ENCODE measurements at places on chromosomes 1 and 21.

- DNase-seq, result no peak
Measured at GRCh38 chr1:34452451-34452850, 275.7 kb downstream of the C1orf94 start.

- no peak for DNase-seq
Measured at GRCh38 chr21:41678016-41678923, 88.6 kb downstream of the RIPK4 start.

DNA sequence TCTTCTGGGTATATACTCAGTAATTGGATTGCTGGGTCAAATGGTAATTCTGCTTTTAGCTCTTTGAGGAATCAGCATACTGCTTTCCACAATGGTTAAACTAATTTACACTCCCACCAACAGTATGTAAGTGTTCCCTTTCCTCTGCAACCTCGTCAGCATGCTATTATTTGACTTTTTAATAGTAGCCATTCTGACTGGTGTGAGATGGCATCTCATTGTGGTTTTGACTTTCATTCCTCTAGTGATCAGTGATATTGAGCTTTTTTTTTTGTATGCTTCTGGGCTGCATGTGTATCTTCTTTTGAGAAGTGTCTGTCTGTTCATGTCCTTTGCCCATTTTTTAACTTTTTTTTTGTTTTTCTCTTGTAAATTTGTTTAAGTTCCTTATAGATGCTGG is 279.4 kb downstream of the PTGER3 start:
- DNase-seq, result no peak

DNA sequence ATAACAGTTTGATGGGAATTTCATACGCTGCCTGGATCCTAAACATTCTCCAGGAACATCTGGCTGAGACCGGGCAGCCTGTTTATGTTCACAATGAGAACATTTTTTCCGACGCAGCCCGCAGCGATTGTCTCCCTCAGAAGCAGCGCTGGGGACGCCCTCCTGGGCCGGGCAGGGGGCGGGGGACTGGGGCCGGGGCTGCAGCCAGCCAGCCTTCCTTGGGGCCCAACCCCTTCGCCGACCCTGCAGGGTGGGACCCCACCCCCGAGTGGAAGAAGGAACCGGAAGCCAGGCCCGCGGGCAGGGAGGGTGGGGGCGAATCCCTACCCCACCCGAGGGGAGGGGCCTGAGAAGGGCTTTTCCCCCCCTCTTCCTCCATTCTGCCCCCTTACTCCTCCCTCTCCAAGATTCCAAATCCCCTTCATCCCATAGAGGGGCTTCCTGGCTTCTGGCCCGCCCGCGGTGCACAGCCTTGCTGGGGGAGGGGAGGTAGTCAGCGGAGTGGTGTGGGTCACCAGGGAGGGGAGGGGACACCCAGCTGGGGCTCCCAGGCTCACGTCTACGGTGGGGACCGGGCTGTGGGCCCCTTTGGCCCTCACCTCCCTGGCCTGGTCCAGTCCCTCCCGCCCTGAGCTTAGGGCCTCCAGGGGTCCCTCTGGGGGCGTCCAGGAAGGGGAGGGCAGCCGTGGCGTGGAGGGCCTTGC is 60.6 kb downstream of the WNT9A start:
- DNase-seq, result no peak

DNA sequence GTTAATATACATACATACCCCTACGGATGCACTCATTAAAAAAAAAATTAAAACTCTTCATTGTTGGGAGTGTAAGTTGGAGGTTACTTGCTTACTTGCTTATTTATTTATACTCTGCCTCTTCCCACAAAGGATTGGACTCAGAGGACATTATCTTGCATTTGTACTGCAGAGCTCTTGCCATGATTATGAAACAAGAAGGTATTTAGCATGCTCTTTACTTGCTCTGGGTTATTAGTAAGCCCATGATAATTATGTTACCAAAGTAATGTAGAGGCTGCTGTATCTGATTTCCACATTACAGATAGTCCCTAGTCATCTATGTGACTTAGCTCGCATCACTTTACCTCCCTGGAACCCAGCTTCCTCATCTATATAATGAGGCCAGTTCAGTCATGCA is 355.1 kb upstream of the PTBP2 start:
- no peak for DNase-seq

GRCh38 chr1:48069662-48070395 is 72.6 kb upstream of the TRABD2B start:
- no peak for DNase-seq

DNA sequence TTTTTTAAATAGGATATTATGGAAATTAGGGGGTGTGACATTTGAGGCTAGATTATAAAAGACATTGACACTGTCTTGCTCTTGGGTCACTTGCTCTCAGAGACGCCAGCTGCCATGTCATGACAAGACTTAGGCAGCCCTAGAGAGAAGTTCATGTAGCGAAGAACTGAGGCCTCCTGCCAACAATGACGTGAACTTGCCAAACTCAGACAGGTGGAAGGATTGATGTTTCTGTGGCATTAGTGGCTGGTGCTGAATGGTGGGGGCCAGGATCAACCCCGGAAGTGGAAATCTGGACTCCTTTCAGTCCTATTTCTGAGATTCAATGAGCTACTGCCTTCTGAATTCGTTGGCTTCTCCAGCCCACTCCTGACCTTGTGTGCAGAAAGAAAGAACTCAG is 14.7 kb downstream of the NCF2 start:
- DNase-seq, result no peak

DNA sequence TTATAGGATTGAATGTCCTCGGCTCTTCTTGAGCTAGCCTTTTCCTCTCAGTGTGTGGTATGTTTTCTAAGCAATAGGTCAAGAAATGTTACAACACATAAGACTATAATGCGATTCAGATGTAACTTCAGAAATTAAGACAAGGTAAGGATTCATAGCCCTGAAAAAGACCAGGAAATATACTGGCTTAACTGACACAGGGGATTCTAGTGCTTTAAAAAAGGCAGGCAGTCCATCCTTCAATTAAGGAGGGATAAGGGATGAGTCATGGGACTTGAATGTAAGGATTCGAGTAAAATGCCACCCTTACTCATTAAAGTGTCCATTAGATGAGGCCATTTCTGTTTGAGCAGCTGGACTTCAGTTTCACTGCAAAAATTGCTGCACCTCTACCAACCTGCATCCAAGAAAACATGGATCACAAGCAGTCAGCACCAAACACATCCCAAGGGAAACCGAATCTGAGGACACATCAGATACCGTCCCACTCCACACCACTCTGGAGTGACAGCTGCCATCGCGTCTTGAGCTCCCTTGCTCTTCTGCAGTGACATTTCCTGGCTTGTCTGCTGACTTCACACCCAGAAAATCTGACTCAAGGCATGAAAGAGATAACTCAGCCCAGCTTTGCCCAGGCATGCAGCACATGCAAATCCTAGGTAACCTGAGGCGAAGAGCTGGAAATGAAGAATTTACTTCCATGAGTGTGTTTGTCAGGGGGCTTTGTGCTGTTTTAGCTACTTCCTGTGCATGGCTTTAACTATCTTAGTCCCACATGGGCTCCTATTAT is 37.8 kb downstream of the NGF start:
- no peak for DNase-seq

DNA sequence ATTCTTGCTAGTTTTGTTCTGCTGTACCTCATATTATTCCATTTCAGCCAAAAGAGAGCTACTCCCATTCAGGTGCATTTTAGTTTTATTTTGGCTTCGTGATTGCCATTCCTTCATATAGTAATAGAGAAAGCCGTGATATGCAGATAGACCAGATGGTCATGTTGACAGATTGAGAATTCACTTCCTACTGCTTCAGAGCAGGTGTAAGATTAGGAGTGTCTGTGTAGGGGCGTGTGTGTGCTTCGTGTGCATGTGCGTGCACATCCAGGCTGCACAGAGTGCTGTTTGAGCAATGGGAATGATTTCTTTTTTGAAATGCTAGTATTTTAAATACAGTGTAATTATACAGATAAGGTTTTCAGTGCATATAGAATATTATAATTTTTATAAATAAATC is 10.3 kb downstream of the NFIA start:
- DNase-seq, result no peak

DNA sequence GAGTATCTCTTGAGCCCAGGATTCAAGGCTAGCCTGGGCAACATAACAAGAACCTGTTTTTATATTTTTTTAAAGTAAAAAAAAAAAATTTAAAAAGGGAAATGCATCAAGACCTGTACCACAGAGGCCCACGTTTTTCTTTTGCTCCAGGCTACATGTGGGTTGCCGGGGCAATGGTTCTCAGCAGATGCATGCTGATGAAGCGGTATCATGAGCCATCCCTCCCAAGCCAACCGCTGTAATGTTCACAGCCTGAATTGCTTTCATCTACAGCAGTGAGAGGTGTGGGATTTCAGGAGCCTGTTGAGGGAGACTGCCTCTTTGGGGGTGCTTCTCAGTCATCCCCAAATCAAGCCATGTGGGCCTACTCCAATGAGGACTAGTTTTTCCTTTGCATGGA is 60.5 kb downstream of the CD58 start:
- no peak for DNase-seq

GRCh38 chr1:200206340-200206739 is 178.8 kb downstream of the NR5A2 start:
- DNase-seq, result no peak

DNA sequence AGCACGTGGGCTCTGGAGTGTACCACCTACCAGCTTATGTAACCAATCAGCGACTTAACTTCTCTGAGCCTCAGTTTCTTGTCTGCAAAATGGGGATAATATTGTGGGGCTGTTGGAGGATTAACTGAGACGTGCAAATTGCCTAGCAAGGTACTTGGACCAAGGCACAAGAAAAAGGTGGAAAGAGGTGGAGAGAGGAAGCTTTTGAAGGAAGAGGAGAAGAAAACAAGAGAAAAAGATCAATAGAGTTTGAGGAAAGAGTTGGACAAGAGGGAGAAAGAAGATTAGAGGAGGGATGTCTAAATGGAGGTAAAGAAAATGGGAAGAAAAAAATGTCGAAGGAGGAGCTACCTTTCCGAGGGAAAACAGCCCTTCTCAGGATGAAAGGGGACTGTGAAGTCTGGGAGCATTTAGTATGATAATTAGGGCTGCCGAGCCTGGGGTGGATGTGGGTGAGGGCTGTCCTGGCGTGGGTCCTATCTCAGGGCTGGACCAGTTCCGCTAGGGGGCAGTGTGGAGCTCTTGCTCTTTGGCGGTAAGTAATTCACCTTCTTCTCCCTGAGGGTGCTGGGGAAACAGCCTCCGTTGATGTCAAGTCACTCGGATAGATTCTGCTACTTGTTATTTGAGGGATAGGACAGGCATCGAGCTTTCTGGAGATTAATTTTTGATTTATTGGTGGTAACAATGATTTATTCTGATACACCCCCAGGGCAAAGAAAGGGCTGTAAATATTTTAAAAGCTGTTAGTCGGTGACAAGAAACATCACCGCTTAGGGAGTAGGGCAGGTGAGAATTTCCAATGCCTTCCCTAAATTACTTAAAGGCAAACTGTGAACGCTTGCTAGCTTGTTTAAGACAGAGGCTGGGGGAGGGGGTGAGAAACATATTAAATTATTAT is 79.0 kb upstream of the NFASC start:
- peak; percentile 25 for DNase-seq

GRCh38 chr1:204299814-204300365 is 59.8 kb downstream of the PLEKHA6 start:
- DNase-seq, result no peak

GRCh38 chr1:46489638-46490405 is at the start of gene DMBX1:
DMBX1 (plus strand) TSS chr1:46489836; CDS start chr1:46507011, 17,175 bp downstream.
- DNase-seq, result peak; percentile 32

GRCh38 chr1:6378096-6378746 is 15.3 kb downstream of the ACOT7 start:
- DNase-seq, result no peak

GRCh38 chr1:231814521-231814920 is 187.9 kb downstream of the DISC1 start:
- no peak for DNase-seq

DNA sequence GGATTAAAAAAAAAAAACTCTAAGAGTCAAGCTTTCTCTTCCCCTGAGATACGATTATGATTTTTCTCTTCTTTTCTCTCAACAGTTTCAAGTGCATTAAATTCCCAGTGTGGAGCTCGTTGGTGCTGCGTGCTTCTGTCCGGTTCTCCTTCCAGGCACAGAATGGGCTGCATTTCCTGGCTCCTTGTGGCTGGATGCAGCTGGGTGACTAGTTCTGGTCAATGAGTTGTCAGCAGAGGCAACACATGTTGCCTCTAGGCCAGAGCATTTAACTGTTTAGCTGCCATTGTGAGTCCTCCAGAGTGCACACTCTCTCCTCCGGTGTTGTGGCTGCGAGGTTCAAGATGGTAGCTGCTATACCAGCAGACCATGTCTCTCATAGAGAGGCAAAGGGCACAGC is 312.9 kb downstream of the RRAGC start:
- DNase-seq, result no peak

- no peak for DNase-seq
Measured at GRCh38 chr1:21305900-21306189, 15.6 kb upstream of the ECE1 start.

GRCh38 chr1:153608742-153609584 is 4.0 kb downstream of the S100A16 start:
- no peak for DNase-seq

- DNase-seq, result no peak
Measured at GRCh38 chr21:41892726-41893125, 13.6 kb upstream of the PRDM15 start.

DNA sequence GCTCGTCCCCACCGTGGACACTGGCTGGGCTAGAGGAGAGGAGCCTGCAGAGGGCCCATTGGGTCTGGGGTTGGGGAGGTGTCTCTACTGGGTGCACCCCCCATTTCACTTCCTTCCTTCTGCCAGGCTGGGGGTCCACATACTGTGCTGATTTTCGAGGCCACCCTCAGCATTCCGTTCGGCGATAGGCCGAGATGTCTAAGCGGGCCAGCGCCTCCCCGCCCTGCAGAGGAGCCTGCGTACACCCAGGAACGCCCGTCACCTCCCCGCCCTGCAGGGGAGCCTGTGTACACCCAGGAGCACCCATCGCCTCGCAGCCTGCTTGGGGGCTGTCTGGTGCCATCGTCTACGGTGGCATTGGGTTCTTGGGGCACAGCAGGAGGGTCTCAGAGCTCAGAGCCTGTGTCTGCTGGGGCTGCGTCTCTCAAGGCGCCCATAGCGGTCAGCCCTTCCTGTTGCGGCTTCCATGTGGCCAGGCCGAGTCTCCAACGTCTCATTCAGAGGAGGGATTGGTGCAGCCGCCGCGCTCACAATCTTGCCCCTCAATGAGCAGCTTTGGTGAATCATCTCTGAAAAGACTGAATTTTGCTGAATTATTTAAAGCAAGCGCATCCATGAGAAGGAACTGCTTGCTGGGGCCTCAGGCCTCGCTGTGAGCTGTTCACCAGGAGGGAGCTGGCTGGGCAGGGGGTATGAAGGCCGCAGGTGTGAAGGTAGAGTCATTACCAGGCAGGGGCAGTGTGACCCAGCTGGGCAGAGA is 30.7 kb upstream of the AGPAT3 start:
- no peak for DNase-seq

- DNase-seq, result no peak
Measured at GRCh38 chr1:5651964-5652821, 340.0 kb downstream of the NPHP4 start.

- no peak for DNase-seq
Measured at GRCh38 chr21:36504067-36505058, 24.4 kb upstream of the CLDN14 start.

GRCh38 chr21:37079211-37079824 is 6.3 kb downstream of the TTC3 start:
- no peak for DNase-seq

GRCh38 chr1:175514387-175514953 is 228.9 kb downstream of the TNR start:
- DNase-seq, result no peak

- no peak for DNase-seq
Measured at GRCh38 chr1:246383791-246384190, 123.3 kb downstream of the SMYD3 start.

- DNase-seq, result no peak
Measured at GRCh38 chr1:28602536-28603439, 10.7 kb downstream of the RAB42 start.

GRCh38 chr1:19505693-19506457 is 20.5 kb upstream of the CAPZB start:
- no peak for DNase-seq
